ENCODE measurements at places on chromosomes 2 and 18.

GRCh38 chr2:1219901-1220573 is 193.2 kb upstream of the TPO start:
- no peak for DNase-seq

- DNase-seq, result no peak
Measured at GRCh38 chr2:236123716-236124115, 44.5 kb downstream of the GBX2 start.

DNA sequence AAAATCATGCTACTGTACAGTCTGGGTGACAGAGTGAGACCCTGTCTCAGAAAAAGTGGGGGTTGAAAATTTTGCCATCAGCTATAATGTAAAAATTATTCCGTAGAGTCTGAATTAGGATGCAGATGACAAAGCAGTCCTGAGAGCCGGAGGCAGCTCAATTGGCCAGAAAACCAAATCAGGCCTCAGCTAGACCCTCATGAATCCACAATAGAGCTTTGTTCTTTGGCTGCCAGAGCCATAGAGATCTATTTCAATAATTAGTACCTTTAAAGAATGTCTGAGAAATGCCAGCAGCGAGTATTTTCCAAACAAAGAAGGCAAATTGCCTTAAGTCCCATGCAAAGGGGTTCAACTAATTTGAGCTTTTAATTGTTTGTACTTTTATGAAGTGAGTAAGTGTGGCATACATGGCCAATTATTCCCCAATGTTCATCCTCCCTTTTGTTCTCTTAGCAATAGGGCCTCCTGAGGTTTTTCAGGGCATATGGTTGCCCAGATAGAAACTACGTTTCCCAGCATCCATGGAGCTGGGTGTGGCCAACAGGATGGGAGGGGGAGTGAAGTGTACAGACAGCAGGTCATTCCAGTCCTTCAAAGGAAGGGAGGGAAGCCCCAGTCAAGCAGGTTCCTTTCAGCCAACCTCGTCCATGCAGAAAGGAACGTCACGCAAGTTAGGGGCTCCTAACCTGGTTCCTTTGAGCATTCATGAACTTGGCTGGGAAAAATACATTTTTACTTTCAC is 211.3 kb upstream of the APCDD1 start:
- no peak for DNase-seq

DNA sequence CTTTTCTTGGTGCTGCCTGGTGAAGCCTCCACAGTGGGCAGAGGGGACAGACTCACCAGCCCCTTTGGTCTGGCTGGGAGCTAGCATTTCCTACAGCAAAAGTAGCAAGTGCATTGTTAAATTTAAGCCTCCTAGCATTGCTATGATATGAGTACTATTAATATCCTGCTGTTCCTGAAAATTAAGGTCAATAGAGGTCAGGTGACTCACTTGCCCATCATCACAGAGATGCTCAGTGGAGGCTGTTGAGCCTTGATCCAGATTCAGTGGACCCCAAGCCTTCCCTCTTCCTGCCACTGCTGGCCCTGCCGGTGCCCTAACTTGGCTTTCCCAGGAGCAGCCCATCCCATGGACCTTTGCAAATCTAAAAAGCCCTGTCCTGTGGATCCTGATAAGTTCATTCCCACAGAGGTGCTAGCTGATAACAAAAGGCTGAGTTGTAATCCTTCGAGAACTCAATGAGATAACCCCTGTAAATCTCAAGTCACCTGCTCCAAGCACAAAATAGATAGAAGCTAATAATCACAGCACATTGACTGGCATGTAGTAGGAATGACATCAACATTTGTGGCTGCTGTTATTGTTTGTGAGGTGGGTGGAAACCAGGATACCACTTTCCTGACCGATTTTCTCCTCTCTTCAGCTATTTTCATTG is 84.4 kb downstream of the THNSL2 start:
- DNase-seq, result no peak

GRCh38 chr2:231707625-231707926 is 749 bp upstream of the PTMA start:
- DNase-seq, result no peak

GRCh38 chr2:151828143-151828889 is at the start of gene ARL5A:
Gene ARL5A (minus strand): TSS chr2:151828421. CDS start chr2:151828176, 245 bp downstream.
- DNase-seq, result peak; percentile 95

DNA sequence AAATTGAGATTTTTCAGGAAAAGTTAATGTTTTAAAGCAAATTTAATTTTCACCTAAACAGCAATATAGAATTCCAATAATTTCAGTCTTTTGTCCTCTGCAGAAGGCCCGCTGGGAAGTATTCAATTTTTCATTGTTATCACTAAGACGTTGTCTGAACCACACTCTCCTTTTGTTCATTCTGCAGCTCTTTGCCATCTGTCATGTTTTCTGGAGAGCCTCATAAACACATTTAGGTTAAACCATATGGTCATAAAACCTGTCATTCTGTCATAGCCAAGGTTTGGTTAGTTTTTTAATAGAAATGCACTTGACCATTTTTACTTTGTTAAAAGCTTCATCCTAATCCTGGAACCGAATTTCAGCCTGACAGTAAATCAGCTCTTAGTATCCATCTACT is 54.0 kb upstream of the PGAP1 start:
- no peak for DNase-seq

GRCh38 chr2:45283764-45284620 is 274.7 kb upstream of the SIX2 start:
- DNase-seq, result no peak

- no peak for DNase-seq
Measured at GRCh38 chr18:32244881-32245280, 55.0 kb downstream of the MEP1B start.

DNA sequence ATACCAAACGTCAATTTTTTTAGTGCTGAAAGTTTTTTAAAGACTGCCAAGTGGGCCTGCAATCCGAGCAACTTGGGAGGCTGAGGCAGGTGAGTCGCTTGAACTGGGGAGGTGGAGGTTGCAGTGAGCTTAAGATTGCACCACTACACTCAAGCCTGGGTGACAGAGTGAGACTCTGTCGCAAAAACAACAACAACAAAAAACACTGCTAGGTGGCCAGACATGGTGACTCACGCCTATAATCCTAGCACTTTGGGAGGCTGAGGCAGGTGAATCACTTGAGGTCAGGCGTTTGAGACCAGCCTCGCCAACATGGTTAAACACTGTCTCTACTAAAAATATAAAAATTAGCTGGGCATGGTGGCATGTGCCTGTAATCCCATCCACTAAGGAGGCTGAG is 202.8 kb upstream of the COPS8 start:
- DNase-seq, result peak; percentile 18

GRCh38 chr2:165558832-165559231 is 89.3 kb downstream of the CSRNP3 start:
- DNase-seq, result no peak

GRCh38 chr18:29056800-29057199 is 879.9 kb upstream of the CDH2 start:
- DNase-seq, result no peak

DNA sequence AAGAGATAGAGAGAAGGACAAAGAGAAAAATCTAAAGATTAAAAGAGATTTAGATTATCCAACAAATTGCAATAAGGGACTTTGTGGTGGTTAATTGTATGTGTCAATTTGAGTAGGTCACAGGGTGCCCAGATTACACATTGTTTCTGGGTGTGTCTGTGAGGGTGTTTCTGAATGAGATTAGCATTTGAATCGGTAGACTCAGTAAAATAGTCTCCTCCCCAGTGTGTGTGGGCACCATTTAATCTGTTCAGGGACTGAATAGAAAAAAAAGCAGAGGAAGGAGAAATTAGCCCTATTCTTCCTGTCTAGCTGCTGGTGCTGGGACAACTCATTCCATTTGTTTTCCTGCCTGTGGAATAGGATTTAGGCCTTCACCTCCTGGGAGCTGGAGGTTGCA is 339.8 kb upstream of the EPHA4 start:
- no peak for DNase-seq

DNA sequence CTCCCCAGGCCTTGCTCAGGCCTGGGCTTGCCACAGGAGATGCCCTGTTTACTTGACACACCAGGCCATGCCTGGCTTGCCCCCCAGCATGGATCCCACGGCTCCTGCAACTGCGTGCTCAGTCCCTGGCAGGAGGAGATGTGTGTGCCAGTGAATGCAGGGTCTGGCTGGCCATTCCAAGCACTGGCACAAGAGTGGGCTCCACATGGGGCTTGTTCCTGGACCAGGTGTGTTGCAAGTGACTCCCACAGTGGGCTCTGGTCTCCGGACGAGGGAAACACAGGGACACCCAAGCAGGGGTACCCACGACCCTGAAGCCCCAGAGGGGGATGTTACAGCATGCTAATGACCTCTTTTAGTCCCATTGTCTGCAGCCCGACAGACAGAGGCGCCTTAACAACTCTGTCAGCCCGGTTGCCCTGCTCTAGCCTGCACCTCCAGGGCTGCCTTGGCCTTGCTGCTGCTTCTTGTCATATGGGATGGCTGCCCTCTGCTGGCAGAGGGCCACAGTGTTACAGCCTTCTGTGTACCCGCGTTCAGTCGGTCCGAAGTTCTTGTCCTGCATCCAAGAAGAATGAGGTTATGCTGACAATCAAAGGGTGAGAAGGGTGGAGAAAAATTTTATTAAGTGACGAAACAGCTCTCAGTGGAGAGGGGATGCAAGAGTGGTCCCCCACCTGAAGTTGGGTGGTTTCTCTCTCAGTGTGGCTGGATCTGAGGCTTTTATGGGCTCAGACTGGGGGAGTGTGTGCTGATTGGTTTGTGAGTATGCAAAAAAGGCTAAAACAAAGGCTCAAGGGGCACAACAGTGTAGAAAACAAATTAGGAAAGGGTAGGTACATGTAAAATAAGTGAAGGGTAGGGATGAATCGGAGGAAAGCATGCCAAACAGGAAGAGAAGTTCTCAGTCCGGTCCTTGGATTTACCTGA is 180.4 kb downstream of the MBD5 start:
- DNase-seq, result no peak

DNA sequence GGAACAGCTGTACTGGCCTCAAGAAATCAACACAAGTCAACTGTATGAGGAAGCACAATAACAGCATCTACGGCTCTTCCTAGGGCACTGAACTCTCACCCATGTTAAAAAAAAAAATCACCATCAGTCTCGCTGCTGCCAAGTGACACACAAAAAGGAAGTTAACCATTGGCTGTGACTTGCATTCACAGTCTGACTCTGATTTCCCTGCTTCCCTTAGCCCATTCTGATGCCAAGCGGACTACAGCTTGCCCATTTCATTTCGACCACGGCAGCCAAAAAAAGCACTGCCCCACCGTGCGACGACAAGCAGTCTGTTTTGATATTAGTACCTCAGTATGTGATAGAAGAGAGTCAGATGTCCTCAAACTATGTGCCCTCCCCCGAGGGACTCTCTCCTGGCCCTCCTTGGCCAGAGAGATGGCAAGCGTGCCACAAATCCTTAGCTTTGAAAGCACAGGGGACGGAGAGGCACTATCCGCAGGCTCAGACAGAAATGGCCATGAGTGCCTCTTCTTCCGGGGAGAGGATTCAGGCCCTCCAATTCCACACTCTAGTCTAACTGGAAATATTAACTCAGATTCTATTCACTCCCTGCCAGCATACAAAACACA is 250.0 kb downstream of the TCF4 start:
- DNase-seq, result no peak

- no peak for DNase-seq
Measured at GRCh38 chr2:173051463-173052215, 24.0 kb upstream of the MAP3K20 start.

- no peak for DNase-seq
Measured at GRCh38 chr18:33581856-33582255, 3.8 kb downstream of the ASXL3 start.

- no peak for DNase-seq
Measured at GRCh38 chr2:169066897-169067296, 2.5 kb upstream of the DHRS9 start.

DNA sequence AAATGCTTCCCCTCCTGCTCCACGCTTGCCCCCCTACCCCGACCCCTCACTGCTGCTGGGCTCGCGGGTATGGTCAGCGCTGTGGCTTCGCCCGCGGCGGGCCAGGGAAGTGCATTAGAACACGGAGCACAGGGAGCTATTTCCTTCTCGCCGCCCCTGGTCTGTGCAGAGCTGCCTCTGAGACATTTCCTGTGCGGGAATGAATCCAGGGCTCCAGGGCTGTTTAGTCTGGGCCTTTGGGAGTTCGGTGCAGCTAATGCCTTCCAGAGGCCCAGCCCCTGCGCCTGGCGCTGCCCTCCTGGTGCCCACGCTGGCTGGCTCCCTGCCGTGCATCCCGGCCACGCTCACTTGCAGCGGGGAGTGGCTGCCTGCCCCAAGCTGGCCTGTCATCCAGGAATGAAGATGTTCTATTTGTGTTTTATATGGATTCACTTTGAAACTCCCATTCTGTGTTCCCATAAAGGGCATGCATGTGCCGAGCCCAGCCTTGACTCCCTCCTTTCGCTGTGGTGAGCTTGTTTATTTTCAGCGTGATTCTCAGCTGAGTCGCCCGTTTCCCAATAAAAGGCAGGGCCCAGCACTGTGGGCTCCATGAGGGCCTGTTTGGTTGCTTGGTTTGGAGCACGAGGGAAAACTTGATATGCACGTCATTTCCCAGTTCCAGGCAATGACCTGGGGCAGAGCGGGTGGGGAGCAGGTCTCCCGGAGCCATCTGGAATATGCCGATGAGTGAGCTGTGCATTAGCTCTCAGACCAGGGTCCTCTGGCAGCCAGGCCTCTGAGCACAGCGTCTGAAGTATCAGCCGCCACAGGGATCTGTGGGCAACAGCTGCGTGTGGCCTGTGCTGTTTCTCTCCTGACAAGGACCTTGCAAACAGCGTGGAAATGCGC is 42.7 kb downstream of the SH3RF3 start:
- DNase-seq, result no peak

GRCh38 chr2:149040451-149040850 is 2.0 kb downstream of the LYPD6B start:
- peak; percentile 43 for DNase-seq

DNA sequence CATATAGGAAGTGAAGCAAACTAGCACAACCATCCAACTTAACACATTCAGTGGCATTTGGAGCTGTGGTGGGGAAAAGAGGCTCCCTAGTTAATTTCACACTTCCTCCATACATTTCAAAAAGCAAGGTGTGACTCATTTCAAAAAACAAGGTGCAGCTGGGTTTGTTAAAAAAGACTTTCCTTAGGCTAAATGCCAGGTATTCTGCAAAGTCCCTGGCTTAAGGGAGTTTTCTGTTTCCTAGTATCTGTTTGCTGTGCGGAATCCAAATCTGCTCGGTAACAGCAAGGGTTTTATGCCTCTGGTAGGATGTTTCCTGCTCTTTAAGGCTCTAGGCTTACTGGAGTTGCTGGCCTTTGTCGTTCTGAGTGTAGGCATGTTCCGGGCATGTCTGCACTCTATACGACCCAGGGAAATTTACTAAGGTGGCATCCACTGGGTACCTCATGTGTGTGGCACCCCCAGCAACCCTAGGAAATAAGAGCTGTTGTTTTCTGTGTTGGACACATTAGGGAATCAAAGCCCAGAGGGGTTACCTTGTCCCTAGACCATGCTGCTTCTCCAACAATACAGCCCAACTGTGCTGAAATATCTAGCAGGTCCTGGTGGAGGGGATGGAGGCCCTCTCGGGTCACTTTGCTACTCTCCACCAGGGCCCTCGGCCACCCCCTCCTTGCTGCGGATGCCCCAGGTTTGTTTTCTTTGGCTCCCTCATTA is 634 bp upstream of the MSGN1 start:
- DNase-seq, result peak; percentile 16

DNA sequence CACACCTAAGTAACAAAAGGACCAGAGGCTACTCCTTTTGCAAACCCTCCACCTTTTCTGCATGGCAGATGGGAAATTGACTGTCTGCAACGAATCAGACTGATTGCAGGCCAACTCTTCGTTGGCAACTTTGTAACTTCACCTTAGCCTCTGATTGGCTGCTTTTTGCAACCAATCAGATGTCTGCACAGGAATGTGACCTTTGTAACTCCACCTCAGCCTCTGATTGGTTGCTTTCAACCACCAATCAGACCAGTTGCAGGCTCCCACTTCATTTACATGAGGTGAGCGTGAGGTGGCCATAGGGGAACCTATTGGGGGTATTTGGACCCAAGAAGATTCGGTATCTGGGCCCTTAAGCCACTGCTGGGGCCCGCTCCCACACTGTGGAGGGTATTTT is 209.0 kb downstream of the EN1 start:
- no peak for DNase-seq

All from LoVo (cell line).